ENCODE measurements at places on chromosomes 5 and 9. TPM values are rescaled to one million over a fixed set of nuclear protein-coding genes. Genes with fewer than 3 reads are reported as not detected.

GRCh38 chr5:113520429-113520828 lies 6.9 kb downstream of the YTHDC2 start:
- DNase-seq: no peak

DNA sequence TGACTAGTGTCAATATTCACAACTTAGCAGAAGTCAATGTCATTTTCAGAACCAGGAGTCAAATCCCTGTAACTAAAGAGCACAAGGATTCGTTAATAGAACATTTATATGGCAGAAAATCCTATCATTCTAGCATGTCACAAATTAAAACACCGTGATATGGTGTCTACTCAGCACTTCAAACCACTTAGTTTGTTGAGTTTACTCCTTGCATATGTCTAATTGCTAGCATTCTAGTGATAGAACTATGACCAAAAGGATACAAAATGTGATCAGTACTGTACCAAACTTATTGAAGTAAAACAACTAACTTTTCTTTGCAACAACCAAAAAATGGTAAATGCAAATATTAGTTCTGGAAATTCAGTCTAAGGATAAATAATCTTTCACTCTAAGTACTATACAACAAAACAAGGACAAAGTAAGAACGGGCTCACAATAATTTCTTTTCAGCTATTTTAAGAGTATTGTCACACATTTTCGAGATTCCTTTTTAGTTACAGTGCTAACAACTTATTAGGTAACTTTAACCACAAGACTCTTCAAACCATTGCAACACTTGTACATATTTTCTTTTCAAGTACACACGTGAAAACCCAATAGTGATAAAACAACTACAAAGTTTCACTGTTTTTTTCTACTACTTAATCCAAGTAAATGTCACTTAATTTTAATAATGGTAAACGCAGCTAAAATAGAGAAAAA lies 845.2 kb upstream of the CDH10 start:
- DNase-seq: no peak

DNA sequence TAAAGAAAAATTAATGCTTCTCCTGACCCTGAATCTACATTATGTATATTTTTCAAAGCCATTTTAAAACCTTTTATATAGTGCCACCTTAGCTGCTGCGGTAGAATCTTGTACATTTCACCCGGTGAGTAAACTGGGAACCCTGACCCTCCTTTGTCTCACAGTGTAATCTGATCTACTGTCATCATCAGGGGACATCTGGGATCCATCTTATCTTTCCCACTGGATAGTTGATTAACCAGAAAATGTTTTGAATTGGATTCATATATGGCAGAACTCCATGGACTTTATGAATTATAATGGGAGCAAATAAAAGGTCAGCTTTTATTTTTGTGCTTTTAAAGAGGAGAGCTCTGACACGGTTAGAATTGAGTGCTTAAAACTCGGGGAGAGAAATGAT lies 95.0 kb downstream of the ADAMTSL1 start:
- DNase-seq: no peak

GRCh38 chr5:3943859-3944258 lies 348.2 kb downstream of the IRX1 start:
- DNase-seq: no peak

DNA sequence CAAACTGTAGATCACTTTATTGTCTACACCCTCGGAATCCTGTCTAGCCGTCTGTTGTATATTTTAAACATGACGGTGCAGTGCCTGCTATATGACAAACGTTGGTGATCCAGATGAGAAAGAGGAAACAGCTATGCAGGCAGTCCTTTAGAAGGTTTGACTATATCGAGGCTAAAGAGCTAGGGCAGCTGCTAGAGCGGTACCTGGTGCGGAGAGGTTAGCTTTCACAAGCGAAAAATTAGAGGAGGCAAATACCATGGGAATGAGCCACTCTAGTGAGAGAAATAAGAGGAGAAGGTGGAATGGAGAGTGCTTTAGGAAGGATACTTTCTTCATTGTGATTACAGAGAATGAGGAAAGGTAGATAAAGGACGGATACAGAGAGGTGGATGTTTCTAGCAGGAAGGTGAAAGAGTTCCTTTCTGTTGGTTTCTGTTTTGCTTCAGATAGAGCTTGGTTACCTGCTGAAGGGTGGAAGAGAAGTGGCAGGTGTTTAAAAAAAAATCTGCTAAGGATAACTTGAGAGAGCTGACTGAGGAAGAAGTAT lies 959 bp upstream of the FBXL17 start:
- DNase-seq: no peak

GRCh38 chr5:77171141-77171910 lies 39.2 kb upstream of the PDE8B start:
- DNase-seq: no peak

DNA sequence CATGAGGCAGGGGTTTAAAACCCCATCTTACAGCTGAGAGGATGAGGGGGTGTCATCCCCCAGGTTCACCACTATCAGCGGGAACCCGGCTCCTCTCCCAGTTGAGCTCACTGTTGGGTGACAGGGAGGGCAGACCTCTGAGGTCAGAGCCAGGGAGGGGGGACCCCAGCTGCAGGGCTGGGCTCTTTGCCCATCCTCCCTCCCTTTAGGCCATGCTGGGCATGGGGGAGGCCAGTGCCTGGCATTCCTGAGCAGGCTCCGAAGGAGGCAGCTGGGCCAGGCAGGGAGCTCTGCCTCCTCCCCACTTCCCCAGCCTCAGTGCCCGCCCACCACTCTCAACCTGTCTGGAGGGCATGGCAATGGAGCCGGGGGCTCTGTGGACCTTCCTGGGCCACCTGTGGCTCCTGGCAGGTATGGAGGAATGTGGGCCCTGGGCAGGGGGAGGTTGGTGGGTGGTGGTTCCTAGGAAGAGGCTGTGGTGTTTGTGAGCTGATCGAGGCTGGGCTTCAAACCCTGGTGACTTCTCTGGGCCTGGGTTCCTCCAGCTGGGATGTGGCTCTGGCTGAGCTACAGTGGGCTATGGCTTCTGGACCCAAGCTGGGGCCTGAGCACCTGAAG lies 12.6 kb downstream of the CRB2 start:
- DNase-seq: no peak

DNA sequence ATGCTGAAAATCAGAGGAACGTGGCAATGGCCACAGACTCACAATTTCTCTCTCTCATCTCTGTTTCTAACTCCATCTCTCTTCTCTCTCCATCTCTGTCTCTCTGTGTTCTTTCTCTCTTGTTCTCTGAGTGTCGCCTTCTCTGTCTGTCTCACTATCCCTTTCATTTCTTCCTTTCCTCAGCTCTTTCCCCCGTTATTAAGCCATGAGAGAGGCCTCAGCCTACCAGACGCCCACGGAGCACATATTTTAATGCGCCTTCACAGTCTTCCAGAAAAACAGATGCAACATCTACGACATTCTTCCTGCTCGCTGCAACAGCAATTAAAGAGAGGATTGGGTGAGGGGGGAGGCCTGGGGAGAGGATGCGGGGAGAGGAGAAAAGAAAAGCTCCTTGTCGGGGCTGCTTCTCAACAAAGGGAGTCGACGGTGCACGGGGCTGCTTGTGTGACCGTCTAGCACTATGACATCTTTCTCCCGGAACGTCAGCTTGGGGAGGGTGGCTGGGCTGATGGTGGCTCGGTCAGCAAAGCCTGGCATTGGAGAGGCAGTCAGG lies 37.7 kb upstream of the NEURL1B start:
- no peak for DNase-seq

- DNase-seq: no peak
These were observed 26.0 kb downstream of the GABRP start for GRCh38 chr5:170809551-170809950.

- DNase-seq: no peak
These were observed 212.4 kb downstream of the RFK start for GRCh38 chr9:76181781-76182180.

PCDHGA6 gene
- 3.6 TPM for total RNA-seq

BHMT gene
- not detected for total RNA-seq

CLPTM1L gene
- 82.8 TPM for total RNA-seq

CLIC3 gene
- 114 TPM for total RNA-seq

PCDHGA7 gene
- total RNA-seq: 2.5 TPM
